ENCODE measurements at places on chromosomes 11 and 22. TPM values are rescaled to one million over a fixed set of nuclear protein-coding genes. Genes with fewer than 3 reads are reported as not detected.

DNA sequence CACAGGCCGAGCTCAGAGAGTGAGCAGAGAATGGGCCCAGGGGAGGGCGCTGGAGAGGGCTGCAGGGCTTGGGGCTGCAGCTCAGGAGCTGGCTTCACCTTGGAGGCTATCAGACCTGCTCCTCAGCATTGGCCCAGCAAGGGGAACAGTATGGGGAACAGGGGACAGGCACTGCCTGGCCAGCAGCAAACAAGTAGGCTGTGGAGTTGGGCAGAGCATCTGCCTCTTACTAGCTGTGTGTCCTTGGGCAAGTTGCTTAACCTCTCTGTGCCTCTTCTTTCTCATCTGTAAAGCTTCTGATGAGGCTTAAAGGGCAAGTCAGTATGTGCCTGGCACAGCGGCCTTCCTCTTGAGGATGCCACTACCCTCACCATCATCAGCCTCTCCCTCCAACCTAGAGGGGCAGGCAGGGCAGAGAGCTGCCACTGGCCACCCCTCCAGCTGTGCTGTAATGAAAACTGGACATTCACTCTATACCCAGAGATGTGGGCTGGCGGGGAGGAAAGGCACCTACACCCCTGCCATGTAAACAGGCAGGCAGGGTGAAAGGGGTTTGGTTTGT is 7.5 kb upstream of the CDKN1C start:
- peak overlapping the region; percentile 69 for H3K4me3 ChIP-seq
- no peaks in the 10 kb centered on the region for H3K4me1 ChIP-seq
- no peaks in the 10 kb centered on the region for H3K36me3 ChIP-seq
- H3K27ac ChIP-seq, result no peak overlapping the region
- H3K27me3 ChIP-seq, result no peaks in the 10 kb centered on the region
- peak; percentile 81 for DNase-seq

DNA sequence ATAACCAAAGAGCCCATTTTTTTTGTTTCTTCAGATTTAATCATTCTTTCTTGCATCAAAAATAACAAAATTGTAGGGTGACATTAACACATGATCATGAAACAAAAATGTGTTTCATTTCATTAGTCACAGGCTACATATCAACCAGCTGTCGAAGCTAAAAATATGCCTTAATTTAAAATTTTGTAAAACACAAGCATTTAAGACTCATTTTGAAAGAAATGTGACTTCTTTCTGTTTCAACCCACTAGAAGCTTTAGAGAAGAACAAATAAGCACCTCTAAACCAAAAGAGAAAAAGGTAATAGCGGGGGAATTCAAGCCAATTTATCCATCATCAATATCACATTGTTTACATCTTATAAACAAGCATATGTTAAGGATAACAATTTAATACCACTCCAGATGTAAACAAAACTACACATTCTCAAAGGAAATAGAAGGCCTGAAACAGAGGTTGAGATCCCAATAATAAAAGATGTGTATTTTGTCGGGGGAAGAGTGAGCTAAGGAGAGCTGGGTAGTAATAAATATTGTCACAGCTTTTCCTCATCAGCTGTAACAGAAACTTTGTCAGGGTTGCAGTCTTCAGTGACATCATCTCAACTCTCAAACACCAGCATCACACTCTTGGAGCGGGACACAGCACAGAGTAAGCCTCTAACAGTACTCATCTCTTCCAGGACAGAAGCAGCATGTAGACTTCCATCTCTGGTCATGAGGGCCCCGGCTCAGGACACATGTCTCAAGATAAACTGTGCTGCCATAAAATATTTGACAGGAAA is 42.0 kb downstream of the ALG9 start:
- no peaks in the 10 kb centered on the region for H3K4me1 ChIP-seq
- H3K4me3 ChIP-seq, result no peak overlapping the region
- H3K36me3 ChIP-seq, result no peaks in the 10 kb centered on the region
- no peak overlapping the region for H3K27ac ChIP-seq

- H3K27ac ChIP-seq, result no peak overlapping the region
- H3K36me3 ChIP-seq, result peaks cover 39% of the 10 kb centered on the region
- H3K4me1 ChIP-seq, result peaks cover 9% of the 10 kb centered on the region
- no peaks in the 10 kb centered on the region for H3K27me3 ChIP-seq
- no peak for DNase-seq
Measured at GRCh38 chr11:61966734-61967115, 709 bp downstream of the FTH1 start.

DNA sequence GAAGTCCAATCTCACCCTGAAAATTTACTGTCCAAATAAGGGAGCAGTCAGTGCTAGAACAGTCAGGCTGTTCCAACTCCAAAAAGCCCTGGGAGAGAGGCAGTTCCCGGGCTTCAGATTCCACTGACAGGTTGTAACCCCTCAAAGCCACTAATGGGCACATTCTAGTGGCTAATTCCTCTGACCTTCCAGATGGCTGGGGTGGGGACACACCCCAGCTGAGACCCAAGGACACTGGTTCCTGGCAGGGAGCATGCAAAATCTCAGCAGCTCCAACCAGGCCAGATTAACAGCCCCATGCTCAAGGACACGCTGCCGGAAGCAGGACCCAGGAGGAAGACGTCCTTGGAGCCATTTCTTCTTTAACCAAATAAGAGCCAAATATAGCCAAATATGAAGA is 92.7 kb downstream of the RPL27A start:
- no peak overlapping the region for H3K4me3 ChIP-seq
- H3K27ac ChIP-seq, result no peak overlapping the region
- H3K36me3 ChIP-seq, result peaks cover 2% of the 10 kb centered on the region
- no peaks in the 10 kb centered on the region for H3K4me1 ChIP-seq

GRCh38 chr11:4466131-4466870 is 16.1 kb upstream of the OR52K1 start:
- DNase-seq, result peak; percentile 43
- H3K36me3 ChIP-seq, result peaks cover 15% of the 10 kb centered on the region
- no peak overlapping the region for H3K4me3 ChIP-seq
- H3K4me1 ChIP-seq, result no peaks in the 10 kb centered on the region
- no peaks in the 10 kb centered on the region for H3K27me3 ChIP-seq
- no peak overlapping the region for H3K27ac ChIP-seq

- H3K36me3 ChIP-seq, result no peaks in the 10 kb centered on the region
- H3K27ac ChIP-seq, result no peak overlapping the region
- no peak overlapping the region for H3K4me3 ChIP-seq
- H3K27me3 ChIP-seq, result no peaks in the 10 kb centered on the region
Measured at GRCh38 chr11:12704049-12704448, 29.8 kb downstream of the TEAD1 start.

The THRSP gene
- total RNA-seq, result not detected

The SYT13 gene
- 6.0 TPM for total RNA-seq

The CNGA4 gene
- 0.20 TPM for total RNA-seq

The PKDREJ gene
- total RNA-seq, result 0.09 TPM

The SERPING1 gene
- 35.2 TPM for total RNA-seq
